ENCODE measurements at places on chromosomes 3 and 15.

- DNase-seq: no peak
These were observed 7.8 kb downstream of the ATP2C1 start for GRCh38 chr3:130901463-130902204.

GRCh38 chr3:134651347-134652041 lies 672 bp upstream of the KY start:
- no peak for DNase-seq

DNA sequence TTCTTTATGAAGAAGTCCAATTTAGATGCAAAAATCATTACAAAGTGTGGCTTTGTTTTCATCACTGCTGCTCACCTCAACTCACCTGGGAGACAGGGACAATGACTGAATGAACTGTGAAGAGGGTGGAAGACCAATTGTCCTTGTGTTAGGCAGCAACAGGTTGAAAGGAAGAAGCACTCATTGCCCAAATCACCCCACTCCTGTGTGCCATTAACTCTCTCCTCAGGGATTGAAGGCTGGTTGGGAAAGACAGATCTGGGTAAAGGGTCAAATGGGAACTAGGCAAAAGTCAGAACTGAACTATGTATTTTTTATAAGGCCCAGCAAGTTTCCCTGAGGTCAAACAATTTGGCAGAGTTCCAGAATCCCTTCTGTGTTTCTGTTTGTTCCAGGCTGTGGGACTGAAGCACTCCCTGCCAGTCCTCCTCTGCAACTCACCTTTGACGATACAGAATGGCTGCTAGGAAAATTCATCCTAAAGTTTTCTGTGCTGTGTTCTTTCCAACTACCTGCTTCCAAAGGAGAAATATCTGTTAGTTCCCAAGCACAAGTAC lies 68.6 kb upstream of the CCDC39 start:
- DNase-seq: no peak

GRCh38 chr15:38868326-38869114 lies 303.9 kb upstream of the RASGRP1 start:
- peak; percentile 61 for DNase-seq

- no peak for DNase-seq
These were observed 8.4 kb upstream of the CMTM7 start for GRCh38 chr3:32383136-32383711.

GRCh38 chr15:86333819-86334218 lies 254.1 kb downstream of the AGBL1 start:
- no peak for DNase-seq

DNA sequence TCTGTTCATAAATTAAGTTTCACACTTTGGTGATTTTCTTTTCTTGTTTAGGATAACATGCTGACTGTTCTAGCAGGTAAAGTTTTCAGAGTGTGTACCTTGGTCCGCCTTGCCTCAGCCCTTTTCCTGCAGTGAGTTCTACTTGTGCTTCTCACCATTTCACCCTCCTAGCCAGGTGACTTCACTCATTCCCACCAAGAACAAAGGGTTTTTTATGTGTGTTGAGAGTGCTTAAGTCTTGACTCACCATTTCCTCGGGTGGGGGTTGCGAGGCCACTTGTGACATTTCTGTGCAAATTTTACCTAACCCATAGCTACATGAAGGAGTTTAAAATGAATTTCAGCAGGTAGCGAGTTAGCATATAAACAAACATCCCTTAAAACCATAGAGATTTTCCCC lies 81.4 kb downstream of the C3orf38 start:
- no peak for DNase-seq

GRCh38 chr3:102979682-102980354 lies 545.0 kb downstream of the ZPLD1 start:
- peak; percentile 72 for DNase-seq

GRCh38 chr15:40536501-40536900 lies 28.3 kb downstream of the CCDC32 start:
- DNase-seq: peak; percentile 10

DNA sequence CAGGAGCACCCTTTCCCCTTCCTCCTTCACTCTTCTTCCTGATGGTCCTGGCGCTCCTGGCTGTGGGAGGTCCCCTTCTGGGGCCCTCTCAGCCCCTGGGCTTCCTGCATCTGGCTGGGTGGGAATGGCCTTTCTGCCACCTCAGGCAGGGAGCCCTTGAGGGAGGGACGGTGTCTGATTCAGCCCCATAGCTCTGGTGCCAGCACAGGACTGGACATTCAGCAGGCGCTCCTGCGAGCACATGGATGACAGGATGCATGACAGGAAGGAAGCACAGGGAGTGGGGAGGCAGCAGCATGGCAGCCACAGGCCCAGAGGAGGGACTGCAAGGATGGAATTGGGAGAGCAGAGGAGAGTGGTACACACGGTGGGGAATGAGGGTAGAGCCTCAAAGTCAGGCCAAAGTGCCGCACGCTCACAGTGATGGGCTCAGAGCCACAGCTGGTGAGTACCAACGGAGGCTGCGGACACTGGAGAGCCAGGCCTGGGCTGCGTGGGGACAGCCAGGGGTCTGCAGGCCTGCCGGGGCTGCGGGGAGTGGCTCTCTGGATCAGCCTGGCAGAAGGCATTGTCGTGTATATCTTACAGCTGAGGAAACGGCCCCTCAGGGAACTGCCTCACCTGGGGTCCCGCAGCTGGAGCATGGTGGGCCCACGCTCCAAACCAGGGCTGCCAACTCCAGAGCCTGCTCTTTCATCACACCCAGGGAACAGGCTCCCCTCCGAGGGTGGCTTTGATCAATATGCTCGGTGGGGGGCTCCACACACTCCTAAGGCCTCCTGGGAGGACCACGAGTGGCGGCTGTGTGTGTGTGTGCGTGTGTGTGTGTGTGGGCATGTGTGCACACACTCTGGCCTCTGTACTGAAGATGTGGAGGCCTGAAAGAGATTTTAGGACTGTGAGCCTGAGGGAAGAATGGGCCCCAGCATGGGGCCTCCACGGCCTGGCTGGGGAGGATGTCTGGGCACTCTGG lies 51.4 kb upstream of the CTSH start:
- DNase-seq: no peak

DNA sequence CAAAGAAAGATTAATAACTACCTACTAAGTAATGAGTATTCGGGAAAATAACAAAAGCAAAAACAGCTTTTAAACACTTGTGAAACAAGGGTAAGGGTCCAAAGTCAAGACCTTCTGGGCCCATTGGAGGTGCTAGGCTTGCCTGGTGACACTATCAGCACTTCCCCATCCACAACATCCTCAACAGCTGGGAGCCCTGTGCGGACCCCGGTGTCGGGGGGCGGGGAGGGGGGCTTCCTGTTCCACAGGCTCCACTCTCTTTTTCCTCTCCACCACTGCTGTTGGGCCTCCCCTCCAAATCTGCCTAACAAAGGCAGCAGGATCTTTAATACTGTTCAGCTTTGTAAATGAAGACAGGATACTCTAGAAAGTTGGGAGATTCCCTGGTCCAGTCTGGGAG lies 21.6 kb downstream of the NGRN start:
- no peak for DNase-seq

DNA sequence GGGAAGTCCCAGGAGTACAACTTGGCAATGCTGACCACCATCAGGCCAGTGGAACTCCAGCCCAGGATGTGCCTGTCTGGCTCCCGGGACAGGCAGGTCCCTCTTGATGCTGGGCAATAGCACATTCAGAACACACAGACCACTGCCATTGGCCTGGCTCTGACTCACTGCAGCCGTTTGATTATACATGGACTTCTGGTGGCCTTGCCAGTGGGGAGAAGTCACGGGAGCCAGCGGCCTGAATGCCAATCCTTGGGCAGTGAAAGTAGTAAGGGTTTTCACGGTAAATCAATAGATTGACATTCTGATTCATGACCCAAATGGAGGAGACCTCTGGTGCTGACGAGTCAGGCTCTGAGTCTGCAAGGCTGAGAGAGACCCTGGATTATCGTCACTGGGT lies 12.5 kb upstream of the PROK2 start:
- no peak for DNase-seq

DNA sequence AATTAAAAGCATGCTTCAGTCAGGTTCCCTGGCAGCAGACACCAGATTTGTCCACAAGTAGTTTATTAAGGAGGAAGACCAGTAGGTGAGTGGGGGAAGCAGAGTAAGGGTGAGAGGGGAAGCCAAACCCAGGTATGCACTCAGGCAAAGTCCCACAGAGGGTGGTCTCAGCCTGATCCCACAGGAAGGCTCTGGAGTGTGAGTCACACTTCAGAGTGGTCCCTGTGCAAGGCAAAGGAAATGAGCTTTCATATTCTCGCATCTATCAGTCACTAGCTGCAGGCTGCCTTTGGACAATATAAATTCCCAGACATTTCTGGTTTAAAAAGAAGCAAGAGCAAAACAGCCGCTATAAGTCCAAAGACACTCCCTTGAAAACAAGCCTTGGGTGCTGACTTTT lies 78.5 kb downstream of the TRANK1 start:
- no peak for DNase-seq

DNA sequence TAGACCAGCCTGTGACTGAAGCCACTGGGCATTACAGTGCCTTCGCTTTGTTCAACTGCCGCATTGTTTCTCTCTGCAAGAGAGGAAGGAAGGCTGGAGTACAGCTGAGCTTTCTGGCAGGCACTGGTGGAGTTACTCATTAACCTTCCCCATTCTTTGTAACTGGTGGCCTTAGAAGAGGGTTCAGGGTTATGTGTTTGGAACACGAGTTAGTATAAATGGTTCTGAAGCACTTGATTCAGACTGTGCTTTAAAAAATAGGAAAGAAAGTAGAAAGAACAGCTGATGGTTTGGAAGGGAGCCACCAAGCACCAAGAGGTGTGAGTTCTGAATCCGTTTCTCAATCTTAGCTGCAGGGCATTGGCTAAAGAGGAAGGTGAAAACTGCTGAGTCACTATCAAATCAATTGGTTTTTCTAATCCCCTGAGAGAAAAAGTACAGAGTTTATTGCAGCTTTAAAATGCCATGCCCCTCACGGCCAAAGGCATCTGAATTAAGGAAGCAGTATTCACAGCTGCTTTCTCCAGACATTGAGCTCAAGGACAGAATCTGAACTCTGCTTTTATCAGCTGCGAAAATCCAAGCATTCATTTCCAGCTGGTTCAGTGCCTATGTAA lies 3.6 kb downstream of the HGD start:
- DNase-seq: peak; percentile 32

DNA sequence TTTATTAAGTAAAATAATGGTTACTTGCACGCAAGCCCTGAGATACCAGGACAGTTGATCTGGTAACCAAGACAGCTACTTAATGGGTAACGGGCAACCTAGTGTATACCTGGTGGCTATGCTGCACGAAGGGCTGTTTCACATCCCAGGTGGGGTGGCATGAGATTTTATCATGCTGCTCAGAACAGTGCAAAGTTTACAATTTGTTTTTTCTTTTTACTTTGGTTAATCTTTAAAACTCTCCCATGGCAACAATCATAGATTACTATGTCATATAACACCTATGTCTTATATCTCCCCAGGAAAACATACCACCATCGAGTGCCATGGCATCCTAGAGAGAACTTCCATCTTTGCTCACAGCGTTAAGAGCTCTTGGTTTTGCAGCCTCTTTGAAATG lies 32.2 kb upstream of the SLC28A1 start:
- DNase-seq: no peak

DNA sequence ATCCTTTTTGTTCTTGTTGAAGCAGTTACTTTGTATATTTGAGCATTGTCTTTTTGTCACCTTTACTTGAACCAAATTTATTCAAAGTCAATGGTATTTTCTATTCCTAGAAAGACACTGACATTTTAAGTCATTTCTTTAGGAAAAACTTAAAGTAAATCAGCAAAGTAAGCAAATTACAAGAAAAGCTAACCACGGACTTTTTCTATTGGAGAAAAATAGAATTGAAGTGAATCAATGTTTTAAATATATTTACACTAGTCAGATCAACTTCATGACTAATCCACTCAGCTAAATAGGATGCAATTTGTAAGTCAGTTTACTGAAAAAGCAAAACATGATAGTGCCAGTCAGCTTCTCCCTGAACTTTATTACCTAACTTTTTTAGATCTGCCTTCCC lies 733.8 kb upstream of the ALCAM start:
- DNase-seq: no peak

- no peak for DNase-seq
These were observed 1.4 kb downstream of the PLEKHO2 start for GRCh38 chr15:64842986-64843561.

- DNase-seq: no peak
These were observed 182.2 kb downstream of the CFAP20DC start for GRCh38 chr3:58867621-58868020.

- DNase-seq: no peak
These were observed 55.7 kb upstream of the DCLK3 start for GRCh38 chr3:36820083-36820482.

- DNase-seq: peak; percentile 28
These were observed 70.7 kb downstream of the SOX2 start for GRCh38 chr3:181782306-181782954.

DNA sequence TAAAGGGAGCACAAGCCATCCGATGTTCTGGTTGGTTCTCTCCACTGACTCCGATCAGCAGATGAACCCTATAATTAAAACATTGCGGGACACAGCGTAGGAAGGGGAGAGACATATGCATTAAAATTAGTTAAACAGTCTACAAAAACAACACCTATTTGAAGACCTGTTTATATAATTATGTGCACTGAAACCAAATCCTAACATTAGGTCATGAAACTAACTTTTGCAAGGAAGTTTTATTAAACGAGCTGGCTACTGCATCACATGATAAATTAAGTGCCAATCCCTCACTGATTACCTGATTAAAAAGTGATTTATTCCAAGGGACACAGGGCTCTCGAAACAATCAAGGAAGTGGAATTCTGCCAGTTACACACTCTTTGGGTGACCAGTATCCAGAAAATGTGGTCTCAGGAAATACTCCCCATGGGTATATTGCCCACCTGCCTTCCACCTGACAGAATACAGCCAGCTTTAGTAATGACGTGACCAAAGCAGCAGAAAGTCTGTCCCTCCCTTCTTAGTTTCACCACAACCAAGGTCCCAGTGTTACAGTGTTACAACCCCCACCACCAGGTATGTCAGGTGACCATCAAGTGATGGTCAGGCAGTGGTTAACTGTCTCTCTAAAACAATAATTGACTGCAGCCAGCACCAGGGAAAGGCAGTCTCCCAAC lies 69.5 kb downstream of the HERC1 start:
- DNase-seq: no peak

- no peak for DNase-seq
These were observed 1215.2 kb downstream of the SI start for GRCh38 chr3:163863146-163863545.

DNA sequence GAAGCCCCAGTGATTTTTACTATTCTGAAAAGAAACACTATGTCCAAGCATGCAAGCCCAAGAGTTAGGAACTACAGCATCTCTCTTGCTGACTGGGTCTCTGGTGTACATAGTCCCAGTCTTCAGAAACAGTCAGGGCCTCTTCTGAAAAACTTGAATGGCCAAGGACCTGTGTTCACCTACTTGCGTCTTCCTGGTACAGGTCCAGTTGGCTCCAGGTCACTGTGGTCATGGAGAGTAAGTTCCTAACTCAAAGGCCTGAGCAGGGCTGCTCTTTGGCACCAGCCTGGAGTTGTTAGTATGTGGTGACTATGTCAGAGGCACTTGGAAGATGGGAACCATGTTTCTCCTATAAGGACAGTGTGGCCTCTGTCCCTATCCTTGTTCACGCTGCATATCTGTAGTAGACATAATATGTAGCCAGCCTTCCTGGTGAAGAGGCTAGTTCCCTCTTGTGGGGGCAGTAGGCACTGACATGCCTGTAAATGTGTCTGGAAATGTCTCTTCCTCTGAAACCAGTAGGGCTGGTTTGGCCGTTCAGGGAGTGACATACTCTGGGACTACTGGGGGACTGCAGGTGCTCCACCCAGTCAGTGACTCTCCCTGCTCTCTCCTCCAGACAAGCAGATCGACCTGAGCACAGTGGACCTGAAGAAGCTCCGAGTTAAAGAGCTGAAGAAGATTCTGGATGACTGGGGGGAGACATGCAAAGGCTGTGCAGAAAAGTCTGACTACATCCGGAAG lies 2.6 kb upstream of the RBM15B start:
- no peak for DNase-seq

Data from fibroblast of skin of left quadriceps (primary cell).